ENCODE measurements at places on chromosomes 7 and 10.

GRCh38 chr10:99667108-99667751 is 7.9 kb downstream of the ENTPD7 start:
- no peak for DNase-seq

DNA sequence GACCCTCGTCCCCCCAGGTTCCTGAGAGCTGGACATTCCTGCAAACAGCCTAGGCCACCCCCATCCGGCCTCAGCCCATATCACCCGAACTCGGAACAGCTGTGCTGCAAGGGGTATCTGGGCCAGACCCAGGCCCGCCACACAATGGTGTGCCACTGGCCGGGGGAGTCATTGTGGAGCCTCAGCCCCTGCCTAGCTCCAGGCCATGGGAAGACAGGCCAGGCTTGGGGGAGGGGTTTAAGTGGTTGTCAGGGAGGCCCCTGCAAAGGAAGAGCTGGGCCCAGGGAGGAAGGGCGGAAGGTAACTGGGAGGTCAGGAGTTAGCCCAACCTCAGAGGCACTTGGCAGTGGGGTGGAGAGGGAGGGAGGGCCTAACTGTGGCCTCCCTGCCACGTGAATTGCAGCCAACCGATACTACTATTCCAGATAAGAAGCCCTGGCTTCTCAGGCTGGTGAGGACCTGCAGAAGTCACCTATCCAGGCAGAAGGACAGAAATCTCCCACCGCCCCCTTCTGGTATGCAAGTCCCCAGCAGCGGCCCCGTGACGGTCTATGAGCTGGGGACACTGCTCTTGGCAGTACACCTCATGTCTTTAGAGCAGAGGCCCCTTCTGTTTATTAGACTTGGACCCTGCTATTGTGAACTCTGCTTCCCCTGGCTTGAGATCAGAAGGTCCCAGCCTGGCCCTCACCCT is 26.8 kb downstream of the VSIR start:
- no peak for DNase-seq

- DNase-seq: no peak
Observed at GRCh38 chr10:105594296-105594695, 953.2 kb downstream of the SORCS3 start.

DNA sequence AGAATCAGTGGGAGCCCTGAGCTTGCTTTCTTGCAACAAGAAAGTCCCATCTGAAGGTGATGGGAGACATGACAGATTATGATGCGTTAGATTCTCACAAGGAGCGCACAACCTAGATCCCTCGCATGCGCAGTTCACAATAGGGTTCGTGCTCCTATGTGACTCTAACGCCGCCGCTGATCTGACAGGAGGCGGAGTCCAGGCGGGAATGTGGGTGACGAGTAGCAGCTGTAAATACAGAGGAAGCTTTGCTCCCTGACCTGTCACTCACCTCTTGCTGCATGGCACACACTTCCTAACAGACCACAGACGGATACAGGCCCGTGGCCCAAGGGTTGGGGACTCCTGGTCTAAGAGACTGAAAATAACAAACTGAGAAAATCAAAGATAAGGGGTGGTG is 1163.4 kb upstream of the AUTS2 start:
- no peak for DNase-seq

DNA sequence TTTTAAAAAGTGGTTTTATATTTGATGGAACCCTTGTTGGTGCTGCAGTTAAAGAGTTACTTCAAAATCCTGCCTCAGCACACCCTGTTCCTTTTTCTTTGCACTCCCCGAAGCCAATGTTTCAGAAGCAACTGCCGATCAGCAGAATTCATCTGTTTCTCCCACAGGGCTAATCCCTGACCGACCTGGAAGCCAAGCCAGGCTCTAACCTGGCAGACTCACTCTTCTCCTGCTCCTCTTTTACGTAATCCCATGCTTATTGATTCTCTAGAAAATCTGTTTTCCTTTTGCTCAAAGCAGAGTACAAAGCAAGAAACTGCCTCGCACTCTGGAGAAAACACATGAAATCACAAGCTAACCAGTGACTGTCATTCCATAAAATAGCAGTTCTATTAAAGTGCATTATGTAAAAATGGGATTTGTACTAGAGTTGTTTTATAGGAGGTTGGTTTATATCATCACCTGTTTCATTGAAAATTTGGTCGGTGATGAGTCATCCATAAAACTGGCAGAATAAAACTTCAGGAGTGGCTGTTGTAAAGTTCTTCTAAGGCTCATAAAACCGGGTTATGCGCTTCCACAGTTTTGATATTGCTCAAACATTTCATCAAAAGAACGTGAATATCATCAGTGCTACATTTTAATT is 99.9 kb downstream of the CNTNAP2 start:
- no peak for DNase-seq

Data from stimulated activated CD4-positive, alpha-beta T cell treated with anti-CD3 and anti-CD28 coated beads, Interleukin-12 subunit alpha, Interleukin-12 subunit beta, amount 100 ng/mL, for 24 hours (primary cell).